Stimulated activated CD4-positive, alpha-beta T cell treated with anti-CD3 and anti-CD28 coated beads, Interleukin-1b, Interleukin-23, amount 100 ng/mL, for 1 hour (primary cell): ENCODE measurements at places on chromosomes 6 and 20.

DNA sequence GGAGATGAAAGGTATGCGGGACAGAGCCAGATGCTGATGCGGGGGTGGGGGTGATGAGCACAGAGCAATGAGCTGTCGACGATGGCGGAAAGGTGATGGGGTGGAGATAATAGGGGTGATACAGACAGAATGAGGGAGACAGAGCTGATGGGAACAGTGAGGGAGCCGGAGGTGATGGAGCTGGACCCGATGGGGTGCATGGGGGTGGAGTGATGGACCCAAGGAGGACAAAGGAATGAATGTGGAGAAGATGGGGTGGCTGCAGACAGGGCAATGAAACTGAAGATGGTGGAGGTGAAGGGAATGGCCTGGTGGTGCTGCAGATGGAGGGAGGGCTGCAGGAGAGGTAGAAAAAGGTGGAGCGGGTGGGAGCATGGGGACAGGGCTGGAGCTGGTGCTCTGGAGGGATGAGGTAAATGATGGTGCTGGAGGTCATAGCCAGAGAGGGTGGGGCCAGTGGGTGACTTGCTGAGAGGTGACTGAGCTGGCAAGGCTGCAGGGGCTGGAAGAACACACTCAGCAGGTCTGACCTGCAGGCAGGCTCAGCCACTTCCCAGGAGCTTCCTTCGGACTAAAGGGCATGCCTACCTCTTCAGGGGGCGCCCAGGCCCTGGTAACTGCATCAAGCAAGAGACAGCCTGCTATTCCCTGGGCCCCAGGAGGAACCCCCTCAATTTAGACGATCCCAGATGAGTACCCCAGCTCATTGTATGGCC lies 6.0 kb upstream of the FOXS1 start:
- DNase-seq = no peak

GRCh38 chr20:23349338-23350195 lies 1.0 kb upstream of the NXT1 start:
- DNase-seq = peak; percentile 50

GRCh38 chr6:50889497-50889896 lies 70.8 kb downstream of the TFAP2B start:
- DNase-seq = no peak

DNA sequence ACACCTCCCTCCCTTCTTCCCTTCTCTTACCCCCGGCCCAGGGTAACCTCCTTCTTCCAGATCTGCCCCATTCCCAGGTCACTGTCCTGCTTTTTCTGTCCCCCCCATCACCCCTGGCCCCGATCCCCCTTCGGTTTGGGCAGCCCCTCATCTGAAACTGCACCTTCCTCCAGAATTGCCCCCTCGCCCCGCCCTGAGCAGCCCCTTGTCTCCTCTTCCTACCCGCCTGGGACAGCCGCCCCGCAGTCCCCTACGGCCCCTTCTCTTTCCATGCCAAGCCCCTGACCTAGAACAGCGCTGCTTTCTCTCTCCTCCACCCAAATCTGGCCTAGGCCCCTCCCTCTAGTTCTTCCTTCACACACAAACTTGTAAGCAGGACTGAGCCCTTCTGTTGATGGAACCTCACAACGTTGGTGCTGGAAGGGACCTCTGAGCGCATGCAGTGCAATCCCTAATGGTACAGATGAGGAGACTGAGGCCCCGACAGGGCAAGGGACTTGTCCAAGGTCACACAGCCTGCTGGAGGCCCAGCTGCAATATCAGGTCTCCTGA lies 630 bp downstream of the PPP2R5D start:
- DNase-seq = no peak

- DNase-seq = no peak
These were observed 61.0 kb downstream of the KIF6 start for GRCh38 chr6:39664173-39664572.

DNA sequence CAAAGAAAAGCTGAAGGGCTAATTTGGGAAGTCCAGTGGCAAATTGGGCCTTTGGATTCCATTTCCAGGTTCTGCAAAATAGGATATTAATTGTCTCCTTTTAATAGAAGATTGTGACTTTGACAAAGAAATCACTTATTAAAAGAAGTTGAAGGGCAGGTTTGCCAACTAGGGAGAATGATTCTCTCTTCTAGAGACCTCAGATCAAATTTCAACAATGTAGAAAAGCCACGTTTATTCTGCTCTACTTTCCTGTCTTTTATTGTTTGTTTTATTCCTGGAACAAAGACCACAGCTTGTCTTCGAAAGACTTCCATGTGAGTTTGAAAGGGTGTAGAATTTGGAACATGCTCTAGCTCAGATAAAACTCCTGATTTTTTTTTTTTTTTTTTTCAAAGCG lies 65.5 kb upstream of the PRL start:
- no peak for DNase-seq

GRCh38 chr6:37705239-37706051 lies 7.8 kb upstream of the MDGA1 start:
- peak; percentile 28 for DNase-seq

DNA sequence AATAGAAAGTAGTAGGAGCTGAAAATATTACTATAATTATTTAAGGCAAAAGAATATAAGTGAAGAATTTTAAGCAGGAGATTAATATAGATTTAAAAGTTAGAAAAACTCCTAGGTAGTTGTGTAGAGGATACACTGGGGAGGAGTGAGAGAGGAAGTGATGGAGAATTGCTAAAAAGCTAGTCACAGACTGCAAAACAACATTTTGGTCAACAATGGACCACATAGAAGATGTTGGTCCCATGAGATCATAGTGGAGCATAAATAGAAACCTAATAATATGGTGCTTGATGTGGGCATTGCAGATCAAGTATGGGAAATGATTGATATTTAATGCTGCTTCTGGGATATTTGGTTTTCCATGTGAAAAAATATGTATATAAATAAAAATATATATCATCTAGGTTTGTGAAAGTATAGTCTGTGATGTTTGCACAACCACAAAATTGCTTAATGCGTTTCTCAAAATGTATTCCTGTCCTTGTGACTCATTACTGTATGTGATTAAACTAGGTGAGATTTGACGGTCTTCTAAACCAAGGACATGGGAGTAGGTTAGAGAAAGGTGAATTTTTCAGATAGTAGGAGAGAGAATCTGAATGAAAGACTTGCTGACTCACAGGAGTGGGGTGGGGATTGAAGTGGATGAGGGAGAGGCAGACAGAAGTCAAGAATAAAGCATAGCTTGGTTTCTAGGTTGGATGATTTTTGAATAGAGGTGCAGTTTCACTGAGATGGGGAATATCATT lies 174.0 kb downstream of the BCKDHB start:
- DNase-seq = no peak

- no peak for DNase-seq
These were observed 93.8 kb upstream of the LY86 start for GRCh38 chr6:6494677-6495076.

DNA sequence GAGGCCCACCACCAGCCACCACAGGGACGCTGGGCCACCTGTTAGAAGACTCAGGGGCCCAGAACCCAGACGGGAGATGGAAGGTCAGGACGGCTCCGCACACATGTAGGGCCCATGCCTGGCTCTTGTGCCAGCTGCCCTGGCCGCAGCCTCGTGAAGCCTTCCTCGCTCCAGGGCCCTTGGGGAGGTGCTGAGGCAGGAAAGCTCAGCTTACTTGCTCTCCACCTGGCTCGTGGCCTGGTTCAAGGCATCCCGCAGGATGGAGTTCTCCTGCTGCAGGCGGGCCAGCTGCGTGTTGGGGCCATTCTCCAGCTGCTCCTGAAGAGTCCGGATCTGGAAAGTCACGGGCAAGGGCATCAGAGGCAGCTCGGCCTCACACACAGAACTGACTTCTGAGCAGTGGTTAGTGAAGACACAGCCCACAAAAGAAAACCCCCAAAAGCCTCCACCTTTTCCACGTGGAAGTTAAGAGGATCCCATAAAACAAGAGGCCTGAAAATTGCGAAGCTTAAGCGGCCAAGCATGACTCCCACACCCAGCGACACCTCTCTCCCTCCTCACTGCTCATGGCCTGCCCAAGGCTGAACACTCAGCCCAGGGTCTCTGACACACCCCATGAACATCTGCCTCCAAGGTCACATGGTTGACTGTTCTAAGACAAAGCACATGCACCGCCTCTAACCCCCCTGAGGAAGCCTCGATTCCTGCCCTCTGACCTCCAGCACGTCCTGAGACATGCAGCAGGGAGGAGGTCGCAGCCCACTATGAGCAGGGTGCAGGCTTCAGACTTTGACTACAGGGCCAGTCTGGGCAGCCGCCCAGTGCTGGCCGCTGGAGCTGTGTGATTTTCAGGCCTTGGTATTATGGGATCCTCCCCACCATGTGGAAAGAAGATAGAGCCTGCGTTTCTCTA lies 46.5 kb downstream of the RRBP1 start:
- no peak for DNase-seq

DNA sequence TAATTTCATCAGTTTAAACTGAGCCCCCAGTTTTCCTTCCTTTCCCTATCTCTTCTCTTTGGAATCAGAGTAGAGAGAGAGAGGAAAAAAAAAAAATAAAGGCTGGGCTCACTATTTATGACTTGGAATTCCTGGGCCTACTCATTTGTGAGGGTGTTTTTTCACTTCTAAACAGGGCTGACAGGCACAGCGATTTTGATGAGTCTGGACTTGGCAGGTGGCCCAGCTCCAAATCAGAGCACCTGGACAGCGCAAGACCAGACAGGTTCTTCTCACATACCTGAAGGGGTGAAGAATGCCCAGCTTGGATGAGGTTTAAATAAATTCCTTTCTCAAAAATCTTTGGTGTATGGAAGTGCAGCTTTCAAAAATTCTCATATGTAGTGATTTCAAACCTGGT lies 122.2 kb downstream of the KIF13A start:
- DNase-seq = no peak

- no peak for DNase-seq
These were observed 252.3 kb downstream of the LY86 start for GRCh38 chr6:6840831-6841291.

- DNase-seq = no peak
These were observed 66.4 kb upstream of the DUSP22 start for GRCh38 chr6:225907-226306.

DNA sequence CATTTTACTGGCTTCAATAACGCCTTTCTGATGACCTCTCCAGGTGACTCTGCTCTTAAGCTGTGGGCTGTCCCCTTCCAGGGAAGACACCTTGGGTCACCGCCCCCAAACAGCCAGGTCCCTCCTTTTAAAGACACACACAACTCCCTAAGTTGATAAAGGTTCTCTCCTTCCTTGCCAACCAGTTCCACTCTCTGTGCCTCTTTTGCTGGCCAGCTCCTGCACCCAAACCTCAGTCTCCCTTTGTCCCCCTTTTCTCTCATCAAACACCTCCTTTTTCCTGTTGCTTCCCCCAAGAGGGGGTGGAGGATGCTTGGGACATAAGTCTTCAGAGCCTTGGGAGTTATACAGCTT lies 1.0 kb downstream of the NCOA6 start:
- peak; percentile 55 for DNase-seq

GRCh38 chr6:15322781-15323536 lies 77.1 kb downstream of the JARID2 start:
- no peak for DNase-seq

DNA sequence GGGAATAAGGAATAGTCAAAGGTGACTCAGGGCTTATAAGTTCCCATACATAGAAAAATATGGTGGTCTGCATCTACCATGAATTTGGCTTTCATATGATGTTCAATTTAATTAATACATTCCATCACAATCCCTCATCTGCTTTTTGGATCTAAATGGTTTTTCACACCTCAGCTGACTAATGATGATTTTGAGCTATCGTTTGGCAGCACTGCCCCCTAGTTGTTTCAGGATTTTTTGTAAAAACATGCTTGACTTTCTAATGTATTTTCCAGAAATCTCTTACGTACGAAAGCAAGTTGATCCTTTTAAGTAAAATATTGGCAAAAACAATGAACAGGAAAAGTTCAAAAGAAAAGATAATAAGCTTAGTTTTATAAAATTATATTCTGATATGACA lies 408.6 kb upstream of the ADGRB3 start:
- DNase-seq = no peak

DNA sequence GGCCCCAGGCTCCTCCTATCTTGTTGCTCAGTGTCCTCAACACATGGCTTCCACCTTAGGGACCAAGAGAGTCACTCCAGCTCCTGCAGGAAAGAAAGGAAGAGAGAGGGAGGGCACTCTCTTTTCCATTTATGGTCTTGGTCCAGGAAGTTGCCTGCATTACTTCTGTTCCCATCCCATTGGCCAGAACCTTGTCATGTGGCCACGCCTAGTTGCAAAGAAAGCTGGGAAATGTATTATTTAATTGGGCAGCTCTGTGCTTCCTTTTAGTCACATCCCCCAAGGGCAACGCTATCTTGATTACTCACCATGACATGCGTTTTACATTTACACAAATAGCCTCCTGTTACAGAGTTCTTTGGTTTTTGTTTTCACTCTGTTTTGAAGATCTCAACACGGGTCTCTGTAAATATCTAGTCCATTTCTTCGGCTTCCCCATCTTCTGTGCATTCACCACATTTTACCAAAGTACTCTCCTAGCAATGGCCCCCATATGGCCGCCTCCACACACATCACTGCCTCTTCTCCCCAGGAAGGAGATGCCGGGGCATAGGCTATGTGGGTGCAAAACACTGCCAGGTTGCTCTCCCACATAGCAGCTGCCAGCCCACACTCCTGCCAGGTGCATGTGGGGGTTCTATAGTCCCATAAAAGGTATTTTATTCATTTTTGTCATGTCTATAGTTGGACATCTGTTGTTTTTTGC lies 35.7 kb upstream of the ZMYND8 start:
- DNase-seq = no peak

GRCh38 chr20:49685809-49686208 lies 27.9 kb downstream of the B4GALT5 start:
- DNase-seq = no peak

DNA sequence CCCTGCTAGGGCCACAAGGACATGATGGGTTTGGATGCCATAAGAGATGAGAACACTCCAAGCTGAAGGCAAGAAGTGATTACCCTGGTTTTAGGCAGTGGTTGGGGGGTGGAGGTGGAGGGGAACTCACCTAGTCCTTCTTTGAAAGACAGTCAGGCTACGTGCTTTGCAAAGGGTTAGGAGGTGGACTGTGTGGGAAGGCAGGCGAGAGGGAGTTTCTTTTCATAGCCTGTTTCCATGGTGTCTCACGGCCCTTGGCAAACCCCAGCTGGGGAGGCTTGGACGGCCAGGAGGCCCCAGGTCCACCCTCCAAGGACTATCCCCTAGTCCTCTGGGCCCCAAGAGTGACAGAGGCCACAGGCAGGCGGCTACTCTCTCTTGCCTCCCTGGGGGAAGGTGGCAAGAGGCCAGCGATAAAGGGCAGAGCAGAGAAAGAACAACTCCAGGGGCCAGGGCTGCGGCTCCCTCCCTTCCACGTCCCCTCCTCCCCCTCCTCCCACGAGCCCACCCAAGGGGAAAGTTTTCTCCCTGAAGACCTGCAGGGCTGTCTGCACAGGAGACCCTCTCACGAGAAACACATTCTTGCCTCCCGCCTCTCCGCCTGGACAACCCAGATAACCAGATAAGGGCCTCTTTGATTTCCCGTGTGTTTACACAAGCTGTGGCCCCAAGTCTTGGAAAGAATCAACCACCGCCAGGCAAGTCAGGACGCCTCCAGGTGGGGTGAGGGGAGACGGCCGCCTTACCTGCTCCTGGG lies 74.4 kb downstream of the NOL4L start:
- no peak for DNase-seq

GRCh38 chr6:89494131-89494793 lies 61.3 kb downstream of the ANKRD6 start:
- DNase-seq = no peak
